Liver (tissue), 10 donors: ENCODE measurements at places on chromosomes 2 and 18. TPM values are rescaled to one million over a fixed set of nuclear protein-coding genes. Genes with fewer than 3 reads are reported as not detected.

- DNase-seq: no peak
Measured at GRCh38 chr2:28610583-28611201, 114.8 kb downstream of the PLB1 start.

HSPD1 gene
- total RNA-seq: 305 TPM

DNA sequence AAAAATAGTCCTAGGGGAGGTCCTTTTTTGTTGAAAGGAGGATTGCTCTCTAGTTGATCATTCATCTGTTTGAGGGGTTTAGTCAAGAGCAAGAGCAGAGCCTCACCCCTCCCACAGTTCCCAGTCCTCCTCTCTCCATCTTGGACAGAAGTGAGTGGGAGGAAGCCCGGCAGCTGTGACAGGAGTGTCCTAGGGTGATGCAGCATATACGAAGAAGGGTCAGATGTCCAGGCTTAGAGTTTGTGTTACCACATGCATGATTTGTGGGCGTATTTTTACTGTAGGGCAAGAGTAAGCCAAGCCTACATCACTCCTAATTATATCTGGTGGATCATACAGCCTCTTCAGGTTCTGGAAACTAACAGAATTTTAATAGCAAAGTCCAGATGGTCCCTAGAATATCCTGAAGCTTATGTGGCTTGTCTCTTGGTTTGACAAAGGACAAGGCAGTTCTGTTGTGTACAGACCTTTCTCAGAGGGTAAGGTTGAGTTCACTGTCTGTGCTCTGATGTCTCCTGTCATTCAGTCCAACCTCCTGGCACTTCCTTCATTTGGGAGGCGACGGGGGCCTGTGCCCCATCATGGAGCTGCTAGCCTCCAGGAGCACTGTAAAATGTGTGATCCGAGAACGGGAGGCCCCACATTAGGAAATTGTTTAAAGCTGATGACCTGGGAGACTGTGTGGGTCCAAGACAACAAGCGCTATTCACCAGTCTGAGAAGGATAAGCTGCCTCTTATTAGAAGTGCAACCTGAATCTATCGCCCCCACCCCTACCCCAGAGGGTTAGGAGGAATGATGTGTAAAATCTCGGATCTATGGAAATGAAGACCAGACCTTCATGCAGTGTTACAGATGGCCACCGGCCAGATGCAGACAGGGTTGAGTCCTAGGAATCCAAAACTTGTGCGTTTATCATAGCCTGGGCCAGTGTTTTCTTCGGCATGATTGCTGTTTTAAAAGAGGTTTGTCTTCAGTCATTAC is 6.9 kb downstream of the CEP68 start:
- DNase-seq: no peak

CCDC68 gene
- total RNA-seq: 17.5 TPM

- DNase-seq: no peak
Measured at GRCh38 chr2:45857275-45857609, 205.8 kb downstream of the PRKCE start.
